ENCODE measurements at places on chromosomes 5 and 9.

DNA sequence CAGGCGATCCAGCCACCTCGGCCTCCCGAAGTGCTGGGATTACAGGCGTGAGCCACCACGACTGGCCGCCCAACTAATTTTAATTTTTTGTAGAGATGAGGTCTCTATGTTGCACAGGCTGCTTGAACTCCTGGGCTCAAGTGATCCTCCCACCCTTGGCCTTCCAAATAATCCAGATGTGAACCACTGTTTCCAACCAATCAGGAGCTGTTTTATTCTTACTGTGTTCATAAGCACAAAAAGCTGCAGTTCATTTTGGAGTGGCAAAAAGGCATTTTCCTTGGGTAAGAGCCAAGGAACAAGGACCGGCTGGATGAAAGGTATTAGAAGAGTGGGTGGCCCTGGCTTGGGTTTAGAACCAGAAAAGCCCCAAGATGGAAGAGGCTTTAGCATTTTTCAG, 5.2 kb upstream of the SLC27A4 start:
- no peak for DNase-seq

GRCh38 chr5:12623408-12623807, 719.2 kb upstream of the CTNND2 start:
- no peak for DNase-seq

GRCh38 chr9:126207256-126207655, 119.4 kb upstream of the MVB12B start:
- no peak for DNase-seq

DNA sequence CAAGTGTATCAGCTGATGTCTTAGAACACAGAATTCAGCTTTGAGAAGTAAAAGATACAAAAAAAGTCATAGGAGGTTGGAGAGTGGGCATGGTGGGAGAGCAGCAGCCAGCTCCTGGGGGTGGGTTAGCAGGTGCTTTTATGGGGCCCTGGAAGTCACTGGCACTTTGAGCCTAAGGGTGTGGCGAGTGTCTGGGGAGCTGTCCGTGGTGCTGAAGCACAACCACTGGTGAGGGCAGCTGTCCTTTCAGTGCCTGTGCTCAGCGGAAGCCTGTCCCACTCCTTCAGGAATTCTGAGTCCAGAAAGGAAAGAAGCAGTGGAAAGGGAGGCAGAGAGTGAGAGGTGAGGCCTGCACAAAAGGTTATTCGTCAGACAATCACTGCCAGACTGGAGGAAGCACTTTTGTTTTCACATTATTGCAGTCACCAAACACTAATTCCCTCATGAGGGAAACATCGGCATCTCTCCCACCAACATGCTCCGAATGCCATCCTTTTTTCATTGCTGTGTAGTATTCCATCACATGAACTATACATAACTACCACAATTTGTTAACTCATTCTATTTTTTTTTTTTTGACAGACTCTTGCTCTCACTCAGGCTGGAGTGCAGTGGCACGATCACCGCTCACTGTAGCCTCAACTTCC, 59.4 kb upstream of the RAPGEF1 start:
- peak; percentile 19 for DNase-seq

DNA sequence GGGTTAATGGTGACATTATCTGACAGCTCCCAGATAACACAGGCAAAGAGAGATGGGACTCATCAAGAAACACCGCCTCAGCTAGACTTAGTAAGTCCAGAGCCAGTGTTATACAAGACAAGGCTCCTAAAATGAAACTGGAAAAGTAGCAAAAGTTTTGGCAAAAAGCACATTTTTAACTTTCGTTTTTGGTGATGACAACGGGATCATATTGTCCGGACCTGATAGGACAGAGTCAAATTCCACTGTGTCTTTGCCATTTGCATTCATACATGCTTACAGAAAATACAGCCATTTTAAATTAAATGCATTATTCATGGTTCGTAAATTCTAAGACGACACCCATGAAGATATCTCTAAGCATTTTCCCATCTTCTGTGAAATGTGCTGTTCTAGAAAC, 152.1 kb downstream of the CRB2 start:
- no peak for DNase-seq

All from naive B cell (primary cell).